SJSA1 (cell line): ENCODE measurements at places on chromosomes 16 and 17. TPM values are rescaled to one million over a fixed set of nuclear protein-coding genes. Genes with fewer than 3 reads are reported as not detected.

CES2 gene
- 15.6 and 21.9 TPM in 2 replicates for total RNA-seq

CA7 gene
- total RNA-seq, result not detected in 2 replicates

DHRS7B gene
- 18.4 and 33.8 TPM in 2 replicates for total RNA-seq

ANKRD13B gene
- 2.9 and 3.4 TPM in 2 replicates for total RNA-seq

DNA sequence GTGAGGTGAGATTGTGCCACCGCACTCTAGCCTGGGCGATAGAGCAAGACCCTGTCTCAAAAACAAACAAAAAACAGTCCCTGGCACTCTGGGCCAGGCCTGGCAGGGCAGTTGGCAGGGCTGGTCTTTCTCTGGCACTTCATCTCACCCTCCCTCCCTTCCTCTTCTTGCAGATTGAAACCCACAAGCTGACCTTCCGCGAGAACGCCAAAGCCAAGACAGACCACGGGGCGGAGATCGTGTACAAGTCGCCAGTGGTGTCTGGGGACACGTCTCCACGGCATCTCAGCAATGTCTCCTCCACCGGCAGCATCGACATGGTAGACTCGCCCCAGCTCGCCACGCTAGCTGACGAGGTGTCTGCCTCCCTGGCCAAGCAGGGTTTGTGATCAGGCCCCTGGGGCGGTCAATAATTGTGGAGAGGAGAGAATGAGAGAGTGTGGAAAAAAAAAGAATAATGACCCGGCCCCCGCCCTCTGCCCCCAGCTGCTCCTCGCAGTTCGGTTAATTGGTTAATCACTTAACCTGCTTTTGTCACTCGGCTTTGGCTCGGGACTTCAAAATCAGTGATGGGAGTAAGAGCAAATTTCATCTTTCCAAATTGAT, 24.8 kb downstream of the STH start:
- DNase-seq, result no peak

- DNase-seq, result peak; percentile 27
Observed at GRCh38 chr16:24971718-24972117, 43.5 kb downstream of the ARHGAP17 start.

DNA sequence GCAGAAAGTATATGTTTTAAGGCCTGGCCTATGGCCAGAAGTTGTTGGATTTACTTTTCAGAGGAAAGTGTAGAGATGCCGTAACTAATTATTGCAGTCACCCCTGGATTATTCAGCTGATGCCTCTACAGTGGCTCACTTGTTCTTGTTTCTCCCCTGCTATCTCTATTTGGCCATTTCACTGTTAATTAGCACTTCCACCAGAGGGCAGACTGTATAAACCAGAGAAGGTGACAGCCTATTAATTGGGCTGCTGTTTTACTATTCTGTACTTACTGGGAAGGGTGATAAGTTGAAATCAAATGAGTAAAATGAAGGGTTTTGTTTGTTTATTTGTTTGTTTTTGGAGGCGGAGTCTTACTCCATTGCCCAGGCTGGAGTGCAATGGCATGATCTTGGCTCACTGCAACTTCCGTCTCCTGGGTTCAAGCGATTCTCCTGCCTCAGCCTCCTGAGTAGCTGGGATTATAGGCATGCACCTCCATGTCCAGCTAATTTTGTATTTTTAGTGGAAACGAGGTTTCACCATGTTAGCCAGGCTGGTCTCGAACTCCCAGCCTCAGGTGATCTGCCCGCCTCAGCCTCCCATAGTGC, 66.0 kb downstream of the CDK12 start:
- no peak for DNase-seq

GRCh38 chr17:64090144-64090543, 39.8 kb downstream of the ERN1 start:
- DNase-seq, result no peak

DNA sequence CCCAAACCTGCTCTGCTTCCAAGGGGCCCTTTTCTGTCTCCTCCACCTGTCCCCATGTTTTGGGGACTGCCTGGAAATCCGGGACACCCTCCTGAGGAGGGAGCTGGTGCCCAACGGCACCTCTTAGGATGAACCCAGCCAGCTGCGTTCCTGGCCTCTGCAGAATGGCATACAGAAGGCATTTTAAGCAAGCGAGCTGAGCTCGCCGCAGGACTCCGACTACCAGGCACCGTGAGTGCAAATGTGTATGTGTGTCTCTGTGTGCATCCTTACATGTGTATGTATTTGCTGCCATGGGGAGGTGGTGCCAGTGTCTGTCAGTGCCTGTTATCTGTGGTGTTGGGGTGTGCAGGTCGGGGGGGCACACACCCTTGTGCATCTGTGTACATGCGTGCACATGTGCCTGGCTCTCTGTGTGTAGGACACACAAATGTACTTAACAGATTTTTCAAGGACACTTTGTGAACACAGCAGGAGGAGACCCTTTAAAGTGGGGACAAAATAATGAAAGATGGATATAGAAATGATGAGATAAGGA, 39.3 kb downstream of the ABAT start:
- DNase-seq, result no peak

DNA sequence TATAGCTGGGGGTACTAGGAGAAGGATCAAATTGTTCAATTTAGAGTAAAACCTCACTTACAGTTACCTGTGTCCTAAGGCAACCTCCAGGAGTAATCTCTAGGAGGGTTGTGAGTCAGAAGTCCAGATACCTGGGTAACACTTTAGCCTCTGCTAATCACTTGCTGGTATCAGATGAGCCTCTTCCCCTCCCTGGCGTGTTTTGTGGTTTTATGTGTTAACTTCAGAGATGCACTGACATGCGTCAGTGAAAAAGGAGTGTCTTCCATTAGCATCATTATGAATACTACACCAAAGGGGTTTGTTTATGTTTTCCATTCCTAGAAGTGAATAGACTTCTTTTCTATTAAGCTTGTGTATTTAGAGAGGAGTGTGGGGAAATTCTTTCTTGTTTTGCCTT, 208.2 kb downstream of the FTO start:
- DNase-seq, result peak; percentile 84
